ENCODE measurements at places on chromosomes 5 and 9.

GRCh38 chr9:25724424-25724823, 46.2 kb upstream of the TUSC1 start:
- DNase-seq, result no peak

DNA sequence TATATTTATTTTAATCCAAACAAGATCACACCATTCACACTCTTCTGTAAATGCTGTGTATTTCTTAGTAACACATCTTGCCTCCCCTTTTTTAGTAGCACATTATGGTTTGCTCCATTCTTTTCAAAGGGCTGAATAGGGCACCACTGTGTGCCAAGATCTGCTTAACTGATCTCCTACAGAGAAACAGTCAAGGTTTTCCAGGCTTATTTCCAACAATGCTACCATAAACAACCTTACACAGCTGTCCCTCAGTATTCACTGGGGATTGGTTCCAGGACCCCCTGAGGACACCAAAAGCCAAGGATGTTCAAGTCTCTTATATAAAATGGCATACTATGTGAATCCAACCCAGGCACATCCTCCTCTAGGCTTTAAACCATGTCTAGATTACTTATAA, 16.5 kb downstream of the GOLM1 start:
- no peak for DNase-seq

GRCh38 chr5:157335534-157336422, 69.9 kb downstream of the CYFIP2 start:
- no peak for DNase-seq

DNA sequence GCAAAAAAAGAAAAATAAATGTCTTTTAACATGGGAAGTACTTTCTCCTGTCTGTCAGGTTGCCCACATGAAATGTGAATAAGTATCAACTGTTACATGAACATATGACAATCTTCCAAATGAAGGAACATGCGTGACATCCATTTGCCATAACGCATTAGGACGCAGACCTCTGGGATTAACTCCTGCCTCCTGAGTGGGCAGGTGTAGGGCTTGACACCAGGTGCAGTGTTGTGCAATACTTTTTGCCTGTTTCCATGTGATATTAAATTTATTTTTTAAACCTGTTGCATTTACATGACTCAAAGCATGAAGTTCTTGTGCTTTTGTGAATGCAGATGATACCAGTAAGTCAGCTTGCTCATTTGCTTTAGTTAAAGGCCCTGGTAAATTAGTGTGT, 8.7 kb upstream of the TMEM141 start:
- DNase-seq, result no peak

DNA sequence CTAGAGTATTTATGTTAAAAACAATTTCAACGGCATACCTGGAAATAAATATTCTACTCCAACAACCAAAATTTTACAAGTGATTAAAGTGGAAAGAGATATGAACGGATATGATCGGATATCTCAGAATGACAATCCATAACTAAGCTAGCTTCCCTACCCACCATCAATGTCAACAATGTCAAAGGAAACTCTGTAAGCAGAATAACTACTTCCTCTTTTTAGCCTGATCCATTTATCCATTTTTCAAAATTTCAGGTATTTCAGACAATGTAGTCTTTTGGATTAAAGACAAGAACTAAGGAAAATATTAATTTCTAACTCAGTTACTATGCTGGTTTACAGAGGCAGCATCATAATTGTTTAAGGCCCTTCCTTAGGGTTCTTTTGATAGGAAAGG, 188.7 kb downstream of the DENND1A start:
- no peak for DNase-seq

- peak; percentile 11 for DNase-seq
Observed at GRCh38 chr5:120516805-120517204, 52.7 kb downstream of the PRR16 start.

- DNase-seq, result peak; percentile 77
Observed at GRCh38 chr5:87541033-87541432, 128.3 kb upstream of the CCNH start.

DNA sequence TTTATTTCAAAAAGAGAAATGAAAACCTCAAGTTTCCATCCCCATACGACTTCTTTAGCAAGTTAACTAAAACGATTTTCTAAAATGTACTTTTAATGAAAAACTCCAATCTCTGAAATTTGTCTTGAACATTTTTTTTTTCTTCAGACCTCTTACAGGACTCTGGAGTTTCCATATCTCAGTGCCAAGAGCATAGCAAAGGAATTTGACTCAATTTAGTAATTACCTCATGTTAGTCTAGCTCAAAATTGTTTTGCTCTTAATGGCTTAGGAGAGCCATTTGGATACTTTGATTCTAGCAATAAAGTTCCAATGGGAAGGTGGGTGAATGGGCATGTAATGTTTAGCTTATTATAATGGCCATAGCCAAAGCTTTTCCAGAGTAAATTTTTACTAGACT, 26.0 kb upstream of the SPATA31D4 start:
- DNase-seq, result no peak

All from hippocampal formation (tissue), 2 donors.